ENCODE measurements at places on chromosomes 2 and 18.

- no peaks in the 10 kb centered on the region for H3K27me3 ChIP-seq
- no peak overlapping the region for H3K4me3 ChIP-seq
- 0 out of 2 replicates have a peak, but pooled peaks cover 7% of the 10 kb centered on the region for H3K4me1 ChIP-seq
- no peak for DNase-seq
- H3K27ac ChIP-seq, result no peak overlapping the region
These were observed 135.2 kb downstream of the RDH14 start for GRCh38 chr2:18425210-18425703.

DNA sequence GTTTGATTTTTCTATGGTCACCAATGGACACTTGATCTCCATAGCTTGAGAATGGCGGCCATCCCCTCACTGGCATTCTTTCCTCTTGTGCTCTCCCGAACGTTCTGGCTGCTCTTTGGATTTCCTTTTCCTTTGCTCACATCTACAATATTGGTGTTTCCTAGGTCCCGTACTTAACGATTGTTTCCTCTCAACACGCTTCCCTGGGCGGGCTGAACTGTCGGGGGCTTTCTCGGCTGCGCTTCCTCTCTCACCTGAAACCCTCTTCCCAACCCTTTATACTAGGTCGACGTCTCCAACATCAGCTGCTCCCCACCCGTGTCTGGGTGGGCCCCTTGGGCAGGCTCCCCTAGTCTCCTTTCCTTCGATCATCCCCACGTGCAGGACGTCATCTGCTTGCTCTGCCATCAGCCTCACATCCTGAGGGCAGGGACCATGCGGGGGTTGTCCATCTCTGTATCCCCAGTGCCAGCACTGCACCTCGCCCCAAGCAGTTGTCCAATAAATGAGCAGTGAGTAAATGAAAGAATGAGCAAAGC lies 634 bp upstream of the DIS3L2 start:
- no peak for DNase-seq
- H3K27ac ChIP-seq, result peak overlapping the region; percentile 63
- no peaks in the 10 kb centered on the region for H3K36me3 ChIP-seq
- peaks cover 13% of the 10 kb centered on the region for H3K4me1 ChIP-seq

GRCh38 chr2:241273210-241274020 lies 42.1 kb downstream of the HDLBP start:
- DNase-seq, result no peak
- peaks cover 25% of the 10 kb centered on the region for H3K4me1 ChIP-seq
- H3K4me3 ChIP-seq, result peak overlapping the region; percentile 71
- no peak overlapping the region for H3K27ac ChIP-seq

GRCh38 chr2:110851531-110851930 lies 119.2 kb downstream of the ACOXL start:
- no peaks in the 10 kb centered on the region for H3K36me3 ChIP-seq
- H3K27ac ChIP-seq, result no peak overlapping the region
- no peak for DNase-seq
- no peaks in the 10 kb centered on the region for H3K4me1 ChIP-seq
- no peaks in the 10 kb centered on the region for H3K27me3 ChIP-seq
- H3K4me3 ChIP-seq, result no peak overlapping the region

DNA sequence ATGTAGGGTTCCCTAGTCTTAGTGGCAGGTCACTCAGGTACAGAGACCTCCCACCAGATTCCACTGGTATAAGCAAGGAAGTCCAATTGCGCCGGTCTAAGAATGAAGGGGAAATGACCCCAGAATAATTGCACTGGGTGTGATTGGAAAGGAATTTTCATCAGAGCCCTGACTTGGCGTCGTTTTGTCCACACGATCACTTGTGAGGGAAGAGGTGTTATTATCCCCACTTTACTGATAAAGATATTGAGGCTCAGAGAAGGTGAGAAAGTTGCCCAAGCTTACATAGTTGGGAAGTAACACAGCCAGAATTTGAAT lies 61.5 kb downstream of the CIB4 start:
- H3K27ac ChIP-seq, result no peak overlapping the region
- H3K4me1 ChIP-seq, result no peaks in the 10 kb centered on the region
- no peaks in the 10 kb centered on the region for H3K36me3 ChIP-seq
- no peak for DNase-seq
- no peak overlapping the region for H3K4me3 ChIP-seq
